Coronary artery (tissue), 2 donors: ENCODE measurements at places on chromosomes 7 and 10.

- no peak for DNase-seq
Measured at GRCh38 chr7:143974459-143974858, 19.8 kb downstream of the OR2F1 start.

- no peak for DNase-seq
Measured at GRCh38 chr7:131183611-131184119, 144.0 kb upstream of the MKLN1 start.

DNA sequence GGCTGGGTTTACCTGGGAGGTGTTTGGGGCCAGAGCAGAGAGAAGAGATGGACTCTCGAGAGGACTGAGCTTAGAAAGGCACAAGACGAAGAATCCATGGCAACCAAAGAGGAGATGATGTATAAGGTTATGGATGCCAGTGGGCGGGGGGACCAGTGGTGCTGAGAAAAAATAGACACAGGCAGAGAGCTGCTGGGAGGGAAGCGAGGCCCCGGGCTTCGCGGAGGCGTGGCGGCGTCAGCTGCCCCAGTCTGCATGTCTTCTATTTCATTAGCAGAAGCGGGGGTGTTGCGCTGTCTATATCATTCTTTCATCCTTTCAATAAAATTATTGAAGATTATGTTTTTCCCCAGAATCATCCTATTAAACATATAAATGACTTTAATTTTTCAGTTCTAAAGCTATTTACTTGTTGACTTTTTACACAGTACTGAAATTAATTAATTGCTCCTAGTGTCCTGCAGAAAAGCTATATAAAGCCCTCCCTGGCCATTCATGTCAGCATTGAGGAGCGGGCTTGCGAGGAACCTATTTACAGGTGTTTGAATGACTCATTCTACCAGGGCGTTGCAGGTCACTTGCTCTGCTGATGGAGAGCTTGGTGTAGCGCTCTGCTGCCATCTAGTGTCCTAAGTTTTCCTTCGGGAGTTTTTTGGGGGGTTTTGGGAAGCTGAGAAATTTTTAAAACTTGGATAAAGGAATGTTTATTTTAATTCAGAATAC is 42.9 kb upstream of the BHLHA15 start:
- no peak for DNase-seq

GRCh38 chr10:132149917-132150316 is 36.8 kb upstream of the DPYSL4 start:
- DNase-seq = no peak

- no peak for DNase-seq
Measured at GRCh38 chr10:112265745-112266144, 17.5 kb upstream of the TECTB start.

DNA sequence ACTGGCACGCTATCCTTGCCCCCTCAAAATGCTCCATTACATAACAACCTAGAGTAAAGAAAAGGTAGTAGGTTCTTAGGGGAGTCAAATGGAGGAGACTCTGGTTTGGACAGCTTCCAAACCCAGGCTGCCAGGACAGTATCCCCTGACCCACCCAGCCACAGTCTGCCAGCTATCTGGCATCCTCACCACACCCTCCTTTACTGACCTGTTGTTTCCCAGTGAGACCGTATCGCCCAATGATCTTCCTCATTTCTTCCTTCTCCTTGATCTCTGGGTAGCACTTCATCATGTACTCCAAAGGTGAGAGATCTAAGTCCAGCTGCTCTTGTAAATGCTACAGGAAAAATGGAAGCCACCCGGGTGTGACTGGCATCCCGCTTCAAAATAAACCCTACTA is 5.1 kb upstream of the H2BK1 start:
- no peak for DNase-seq

DNA sequence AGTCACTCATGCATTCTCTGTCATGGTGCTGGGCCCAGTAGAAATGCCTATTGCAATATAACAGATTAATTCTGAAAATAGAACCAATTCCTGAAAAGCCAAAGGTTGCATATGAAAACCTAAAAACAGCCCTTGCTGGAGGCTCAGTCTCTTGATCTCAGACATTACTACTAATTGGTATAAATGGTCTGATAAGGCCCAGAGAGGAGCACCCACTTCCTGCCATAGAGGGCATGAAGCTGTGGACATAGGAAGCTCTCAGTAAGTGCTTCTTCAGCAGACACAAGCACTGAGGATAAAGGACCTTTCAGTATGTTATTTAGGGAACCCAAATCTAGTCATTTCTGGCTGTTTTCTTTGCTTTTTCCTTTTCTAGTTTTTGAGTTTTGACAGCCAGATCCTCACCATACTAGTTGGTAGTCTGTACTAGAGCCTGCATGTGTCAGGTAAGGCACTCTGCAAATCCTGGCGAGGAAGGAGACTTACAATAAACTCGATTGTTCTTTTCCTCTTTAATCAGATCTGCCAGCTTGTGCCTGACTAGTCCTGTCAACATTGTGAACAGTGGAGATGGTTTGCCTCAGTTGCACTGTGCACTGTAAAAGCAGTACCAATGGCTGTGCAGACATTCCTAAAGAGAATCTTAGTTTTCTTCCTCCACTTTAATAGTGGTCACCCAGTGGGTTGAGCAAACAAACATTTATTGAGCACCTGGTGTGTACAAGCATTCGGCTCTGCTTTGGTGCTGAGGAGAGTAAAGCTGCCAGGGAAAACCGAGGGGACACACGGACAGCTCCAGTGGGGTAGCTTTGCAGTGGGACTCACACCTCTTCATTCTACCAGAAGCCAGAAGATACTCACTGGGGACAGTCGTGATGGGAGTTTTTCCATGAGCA is 140.9 kb downstream of the CHN2 start:
- no peak for DNase-seq

GRCh38 chr7:28586736-28587135 is 174.4 kb downstream of the CREB5 start:
- no peak for DNase-seq

DNA sequence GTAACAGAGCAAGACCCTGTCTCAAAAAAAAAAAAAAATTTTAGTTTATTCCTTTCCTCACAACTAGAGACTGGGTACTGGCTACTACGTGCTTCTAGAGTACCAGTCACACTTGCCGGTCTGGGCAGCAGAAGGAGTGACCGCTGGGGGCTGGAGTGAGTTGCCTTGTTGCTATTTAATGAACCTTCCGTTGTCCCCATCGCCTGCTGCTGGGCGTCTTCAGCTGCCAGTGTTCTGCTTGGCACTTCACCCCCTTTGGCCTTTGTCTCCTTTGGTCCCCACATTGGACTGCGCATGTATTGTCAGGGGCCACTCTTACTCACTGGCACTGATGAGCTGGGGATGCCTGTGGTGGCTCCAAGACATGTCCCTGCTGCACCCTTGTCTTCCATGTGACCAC is 110.6 kb downstream of the CLEC2L start:
- DNase-seq = no peak

DNA sequence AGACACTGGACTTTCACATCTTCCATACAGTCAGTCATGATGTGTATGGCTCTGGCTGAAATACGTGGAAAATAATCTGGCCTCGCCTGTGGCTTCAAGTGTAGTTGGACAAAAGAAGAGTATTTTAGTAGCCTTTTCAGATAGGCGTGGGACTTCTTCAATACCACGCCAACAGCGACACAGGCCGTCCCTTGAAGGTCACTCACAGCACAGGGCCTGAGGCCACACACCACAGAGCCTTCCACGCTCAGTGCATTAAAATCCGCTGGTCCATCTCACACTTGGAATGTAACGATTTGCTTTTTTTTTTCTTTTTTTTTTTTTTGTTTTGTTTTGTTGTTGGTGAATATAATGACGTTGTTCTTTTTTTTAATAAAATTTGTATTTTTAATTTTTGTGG is 51.8 kb upstream of the SUN1 start:
- no peak for DNase-seq

GRCh38 chr7:50189371-50189770 is 96.3 kb upstream of the ZPBP start:
- DNase-seq = no peak

DNA sequence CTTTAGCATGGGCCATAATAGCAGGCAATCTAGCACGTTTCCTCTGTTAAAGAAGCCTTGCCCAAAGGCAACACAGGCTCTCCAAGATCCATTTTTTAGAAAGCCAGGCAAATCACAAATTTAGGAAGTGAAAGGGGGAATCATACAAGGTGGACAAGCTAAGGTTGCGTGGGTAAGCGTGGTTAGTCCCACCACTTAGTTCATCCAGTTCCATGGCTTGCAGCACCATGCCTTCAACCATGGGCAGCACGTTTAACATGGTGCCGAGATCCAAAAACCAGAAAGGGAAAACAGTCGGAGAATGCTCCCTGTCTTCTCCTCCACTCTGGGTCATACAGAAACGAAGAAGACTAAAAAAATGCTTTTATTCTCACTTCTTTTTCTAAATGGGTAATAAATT is 234.4 kb upstream of the IMMP2L start:
- DNase-seq = no peak

GRCh38 chr10:108633046-108633445 is 1290.3 kb downstream of the XPNPEP1 start:
- no peak for DNase-seq

DNA sequence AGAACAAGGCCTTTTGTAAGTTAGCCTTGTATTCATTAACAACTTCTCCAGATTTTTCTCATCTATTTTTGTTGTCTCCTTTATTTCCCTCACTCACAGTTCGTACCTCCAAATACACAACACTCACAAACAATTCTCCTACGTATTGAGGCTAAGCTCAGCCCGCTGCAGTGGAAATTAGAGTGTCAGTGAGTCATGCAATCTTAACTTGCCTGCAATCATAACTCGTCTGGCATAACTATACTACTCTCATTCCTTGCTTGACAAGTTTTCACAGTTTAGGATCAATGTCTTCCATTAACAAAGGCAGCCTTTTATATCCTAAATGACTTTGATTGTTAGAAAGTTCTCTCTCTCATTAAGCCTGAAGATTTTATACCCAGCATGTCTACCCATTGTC is 23.8 kb downstream of the TMEM196 start:
- no peak for DNase-seq

DNA sequence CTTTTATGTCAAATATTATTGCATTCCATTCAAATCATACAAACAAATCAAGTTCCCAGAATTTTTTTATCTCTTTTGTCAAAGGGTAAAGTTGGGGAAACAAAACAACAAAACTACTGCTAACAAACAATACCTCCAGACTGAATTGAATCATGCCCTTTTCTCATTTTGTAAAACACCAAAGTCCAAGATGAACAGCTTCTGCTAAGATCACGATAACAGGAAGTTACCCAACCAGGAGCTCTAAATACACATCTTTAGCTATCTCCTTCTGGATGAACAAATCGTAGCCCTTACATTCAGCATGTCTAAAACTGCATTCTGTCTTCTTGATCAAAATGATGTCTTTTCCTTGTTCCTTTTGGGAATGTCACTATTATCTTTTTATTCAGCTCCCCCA is 97.4 kb downstream of the CTTNBP2 start:
- DNase-seq = no peak

DNA sequence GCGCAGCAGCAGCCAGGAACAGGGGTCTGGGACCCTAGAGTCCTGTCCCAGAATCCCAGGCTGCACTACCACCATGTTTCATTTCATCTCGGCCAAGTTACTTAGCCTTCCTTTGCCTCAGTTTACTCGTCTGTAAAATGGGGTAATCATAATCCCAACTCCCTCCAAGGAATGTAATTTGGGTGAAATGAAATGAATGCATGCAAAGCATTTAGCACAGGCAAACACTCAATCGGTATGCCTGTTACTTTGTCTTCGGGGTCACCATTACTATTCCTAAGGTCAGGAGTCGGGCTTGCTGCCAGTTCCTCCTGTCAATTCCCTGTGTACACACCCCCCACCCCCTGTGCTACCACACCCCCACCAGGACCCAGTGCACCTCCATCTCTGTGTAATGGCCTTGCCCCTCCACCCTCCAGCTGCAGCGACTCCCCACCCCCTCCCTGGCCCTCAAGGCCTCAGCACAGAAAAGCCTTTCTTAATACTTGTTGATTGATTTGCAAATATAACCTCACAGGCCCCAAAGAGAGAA is 1.7 kb downstream of the TNS3 start:
- DNase-seq = no peak

GRCh38 chr7:131845573-131846314 is 289.3 kb upstream of the PODXL start:
- no peak for DNase-seq

DNA sequence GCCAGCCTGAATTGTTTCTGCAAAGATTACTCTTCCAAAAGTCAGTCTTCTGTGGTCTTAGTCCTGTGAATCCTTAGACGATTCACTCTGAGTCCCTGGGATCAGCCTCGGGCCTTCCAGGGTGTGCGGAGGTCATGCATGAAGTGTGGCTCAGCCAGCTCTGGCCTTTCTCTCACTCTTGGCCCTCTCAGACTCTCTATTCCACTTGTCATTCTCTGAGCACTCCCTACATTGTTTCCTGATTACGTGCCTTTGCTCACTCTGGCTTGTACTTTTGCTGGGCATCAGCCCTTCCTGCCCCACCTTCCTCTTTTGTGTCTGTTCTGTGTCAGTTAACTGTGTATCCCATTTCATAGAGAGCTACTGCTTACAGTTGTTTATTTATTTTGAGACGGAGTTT is 36.0 kb downstream of the CCNY start:
- no peak for DNase-seq

DNA sequence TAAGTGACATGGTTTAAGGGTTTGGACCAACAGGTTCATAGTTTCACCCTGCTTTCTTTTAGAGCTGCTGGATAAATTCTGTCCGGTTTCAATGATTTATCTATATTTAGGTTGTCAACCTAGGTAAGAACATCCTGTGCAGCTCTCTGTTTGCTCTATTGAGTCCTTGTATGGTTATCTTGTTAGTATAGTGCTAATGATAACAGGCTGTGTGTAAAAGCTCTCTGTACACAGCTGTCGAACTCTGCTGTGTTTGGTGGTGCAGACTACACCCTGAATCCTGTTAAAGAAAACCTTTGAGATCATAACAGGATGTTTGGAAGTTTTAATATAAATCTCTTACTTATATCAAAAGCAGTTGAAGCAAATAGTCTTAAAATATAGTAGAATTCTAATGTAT is 219.2 kb downstream of the SDK1 start:
- no peak for DNase-seq

GRCh38 chr10:22805304-22805703 is 90.9 kb upstream of the PIP4K2A start:
- no peak for DNase-seq

DNA sequence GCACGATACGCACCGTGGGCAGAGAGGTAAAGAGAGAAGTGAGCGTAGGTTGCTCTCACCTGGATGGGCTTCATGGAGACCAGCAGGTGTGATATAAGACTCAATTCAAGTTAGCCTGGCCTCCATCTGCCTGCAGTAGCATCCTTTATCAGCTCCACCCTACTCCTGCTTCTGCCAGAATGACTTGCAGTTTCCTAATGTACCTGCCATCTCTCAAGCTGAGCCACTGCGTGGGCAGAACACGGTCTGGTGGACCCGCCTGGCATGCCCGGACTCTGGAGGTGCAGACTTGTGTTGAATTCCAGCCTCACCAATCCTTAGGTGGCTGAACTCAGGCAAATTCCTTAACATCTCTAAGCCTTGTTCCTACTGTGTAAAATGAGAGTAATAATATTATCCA is 64.3 kb downstream of the STEAP1B start:
- no peak for DNase-seq
